ENCODE measurements at places on chromosomes 4 and X.
A peak's percentile ranks its signal among the peaks of the same experiment; 100 is the strongest.

- no peak for DNase-seq
These were observed 116.7 kb downstream of the CDKL5 start for GRCh38 chrX:18542131-18542530.

DNA sequence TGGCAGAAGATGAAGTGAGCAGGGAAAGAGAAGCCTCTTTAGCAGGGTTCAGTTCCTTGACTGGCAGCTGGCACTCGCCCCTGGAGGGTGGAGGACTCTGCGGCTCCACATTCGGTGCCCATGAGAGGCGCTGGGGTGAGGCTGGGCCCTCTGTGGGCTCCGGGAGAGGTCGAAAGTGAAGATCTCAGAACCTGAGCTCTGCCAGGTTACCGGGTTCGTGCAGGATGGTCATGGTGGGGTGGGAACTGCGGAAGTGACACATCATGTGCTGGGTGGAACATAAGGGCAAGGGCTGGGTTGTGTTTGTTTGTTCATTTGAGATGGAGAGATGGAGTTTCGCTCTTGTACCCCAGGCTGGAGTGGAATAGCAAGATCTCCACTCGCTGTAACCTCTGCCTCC lies 44.2 kb downstream of the TRIM61 start:
- no peak for DNase-seq

- DNase-seq, result peak; percentile 5
These were observed 618 bp downstream of the RBBP7 start for GRCh38 chrX:16869393-16870094.

GRCh38 chrX:126237524-126237923 lies 71.4 kb upstream of the DCAF12L2 start:
- no peak for DNase-seq

DNA sequence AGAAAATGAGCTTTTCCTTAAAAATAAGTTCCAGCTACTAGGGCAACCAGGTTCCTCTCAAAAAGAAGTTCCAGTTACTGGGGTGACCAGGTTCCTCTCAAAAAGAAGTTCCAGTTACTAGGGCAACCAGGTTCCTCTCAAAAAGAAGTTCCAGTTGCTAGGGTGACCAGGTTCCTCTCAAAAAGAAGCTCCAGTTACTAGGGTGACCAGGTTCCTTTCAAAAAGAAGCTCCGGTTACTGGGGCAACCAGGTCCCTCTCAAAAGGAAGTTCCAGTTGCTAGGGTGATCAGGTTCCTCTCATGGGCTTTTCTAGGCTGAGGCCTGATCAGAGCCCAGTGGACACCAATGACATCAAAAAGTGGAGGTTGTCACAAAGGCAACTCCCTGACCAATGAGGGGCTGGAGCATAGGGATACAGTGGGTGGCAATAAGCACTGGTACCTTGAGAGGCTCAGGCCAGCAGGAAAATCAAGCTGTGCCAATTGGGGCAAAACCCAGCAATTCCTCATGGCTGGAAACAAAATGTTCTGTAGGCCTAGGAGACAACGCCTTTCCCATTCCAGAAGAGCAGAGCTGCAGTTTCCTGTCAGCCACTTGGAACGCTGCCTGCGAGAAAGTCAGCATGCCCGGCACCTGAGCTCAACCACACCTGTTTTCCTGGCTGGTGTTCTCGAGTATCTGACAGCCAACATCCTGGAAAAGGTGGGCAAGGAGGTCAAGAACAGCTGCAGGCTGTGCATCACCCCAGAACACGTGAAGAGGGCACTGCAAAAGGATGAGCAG lies 12.3 kb upstream of the SYTL5 start:
- peak; percentile 50 for DNase-seq

GRCh38 chr4:6373541-6374410 lies 98.6 kb downstream of the PPP2R2C start:
- no peak for DNase-seq

GRCh38 chr4:98659741-98660462 lies 1.5 kb upstream of the TSPAN5 start:
- DNase-seq, result peak; percentile 31

Measured in RWPE1 (cell line).